ENCODE measurements at places on chromosomes 3 and 15.

DNA sequence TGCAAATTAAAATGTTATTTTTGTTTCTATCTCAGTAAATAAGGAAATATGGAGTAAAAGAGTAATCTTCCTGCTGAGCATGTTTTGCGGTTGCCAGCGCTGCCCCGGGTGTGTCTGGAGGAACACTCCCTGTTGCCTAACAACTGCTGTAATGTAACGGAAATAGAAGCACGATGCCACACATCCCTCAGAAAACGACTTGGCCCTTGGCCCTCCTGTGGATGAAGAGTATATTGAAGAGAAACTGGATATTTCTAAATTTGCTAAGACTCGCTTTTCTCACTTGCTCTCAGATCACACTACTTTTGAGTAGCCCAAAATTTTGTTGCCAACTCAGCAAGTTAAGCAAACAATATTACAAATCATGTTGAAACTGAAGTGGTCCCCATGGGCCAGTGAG is 18.9 kb downstream of the CX3CR1 start:
- no peak for DNase-seq

- DNase-seq, result no peak
These were observed 605.9 kb downstream of the ROBO1 start for GRCh38 chr3:79161941-79162340.

DNA sequence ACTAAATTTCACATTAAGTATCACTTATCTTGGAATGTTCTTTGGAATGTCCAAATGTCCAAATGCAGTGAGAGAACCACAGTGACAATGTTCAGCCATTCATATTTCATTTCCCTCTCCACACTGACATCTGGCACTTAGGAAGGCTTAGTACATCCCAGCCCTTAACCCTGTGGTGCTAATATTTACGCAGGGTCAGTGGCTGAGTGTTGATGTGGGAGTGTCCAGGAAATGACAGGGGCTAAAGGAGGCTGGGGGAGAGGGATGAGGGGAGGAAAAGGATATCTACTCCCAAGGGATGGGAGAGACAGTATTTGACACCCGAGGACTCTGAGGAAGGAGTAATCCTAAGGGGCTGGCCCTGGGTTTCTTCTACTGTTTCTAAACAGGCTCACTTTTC is 14.1 kb upstream of the CCR4 start:
- no peak for DNase-seq

DNA sequence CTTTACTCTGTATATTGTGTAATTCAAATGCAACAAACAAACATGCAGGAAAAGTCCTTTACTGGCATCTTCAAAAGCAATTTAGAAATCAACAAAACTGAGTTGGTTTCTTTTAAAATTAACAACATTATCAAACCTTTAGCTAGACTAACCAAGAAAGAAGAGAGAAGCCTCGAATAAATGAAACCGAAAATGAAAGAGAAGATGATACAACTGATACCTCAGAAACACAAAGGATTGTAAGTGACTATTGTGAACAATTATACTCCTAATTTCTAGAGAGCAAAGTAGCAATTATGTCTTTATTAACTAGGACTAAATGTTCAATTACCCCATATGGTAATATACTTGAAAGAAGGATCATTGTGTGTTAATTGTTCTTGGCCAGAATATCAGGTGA is 49.2 kb upstream of the P3H2 start:
- no peak for DNase-seq

DNA sequence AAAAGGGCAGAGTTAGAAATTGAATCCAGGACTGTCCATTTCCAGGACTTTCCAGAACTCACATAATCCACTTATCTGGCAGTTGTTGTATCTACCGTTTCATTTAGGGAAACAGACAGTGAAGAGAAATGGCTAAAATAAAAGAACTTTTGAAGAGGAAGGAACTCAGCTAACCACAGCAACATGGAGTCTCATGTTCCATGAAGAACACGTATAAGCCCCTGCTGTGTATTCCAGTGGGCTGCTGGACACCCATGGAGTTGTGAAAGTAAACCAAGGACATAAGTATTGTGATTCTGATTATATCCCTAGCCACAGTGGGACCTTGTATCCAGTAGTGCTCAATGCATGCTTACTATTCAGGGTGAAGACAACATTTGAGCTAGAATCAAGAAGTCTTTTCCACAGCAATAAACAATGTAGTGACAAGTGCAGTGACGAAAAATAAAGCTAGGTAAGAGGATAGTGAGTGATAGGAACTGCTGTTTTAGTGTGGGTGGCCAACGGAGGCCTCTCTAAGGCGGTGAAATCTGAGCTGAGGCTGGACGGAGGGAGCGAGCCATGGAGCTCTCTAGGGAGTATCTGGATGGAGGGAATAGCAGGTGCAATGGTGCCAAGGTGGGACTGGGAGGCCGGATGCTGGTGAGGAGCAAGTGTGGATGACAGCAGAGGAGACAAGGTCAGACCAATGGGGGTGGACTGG is 26.8 kb upstream of the TRH start:
- DNase-seq, result no peak

DNA sequence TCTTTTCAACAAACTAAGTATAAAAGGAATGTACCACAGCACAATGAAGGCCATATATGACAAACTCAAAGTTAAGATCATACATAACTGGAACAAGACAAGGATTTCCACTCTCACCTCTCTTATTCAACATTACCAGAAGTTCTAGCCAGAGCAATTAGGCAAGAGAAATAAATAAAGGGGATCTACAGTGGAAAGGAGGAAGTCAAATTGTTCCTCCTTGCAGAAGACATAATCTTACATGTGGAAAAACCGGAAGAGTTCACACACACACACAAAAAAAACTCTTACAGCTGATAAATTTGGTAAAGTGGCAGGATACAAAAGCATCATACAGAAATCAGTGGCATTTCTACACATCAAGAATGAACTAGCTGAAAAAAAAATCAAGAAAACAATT is 277.9 kb downstream of the MCTP2 start:
- DNase-seq, result no peak

GRCh38 chr3:63430875-63431274 is 152.8 kb downstream of the SYNPR start:
- DNase-seq, result no peak

DNA sequence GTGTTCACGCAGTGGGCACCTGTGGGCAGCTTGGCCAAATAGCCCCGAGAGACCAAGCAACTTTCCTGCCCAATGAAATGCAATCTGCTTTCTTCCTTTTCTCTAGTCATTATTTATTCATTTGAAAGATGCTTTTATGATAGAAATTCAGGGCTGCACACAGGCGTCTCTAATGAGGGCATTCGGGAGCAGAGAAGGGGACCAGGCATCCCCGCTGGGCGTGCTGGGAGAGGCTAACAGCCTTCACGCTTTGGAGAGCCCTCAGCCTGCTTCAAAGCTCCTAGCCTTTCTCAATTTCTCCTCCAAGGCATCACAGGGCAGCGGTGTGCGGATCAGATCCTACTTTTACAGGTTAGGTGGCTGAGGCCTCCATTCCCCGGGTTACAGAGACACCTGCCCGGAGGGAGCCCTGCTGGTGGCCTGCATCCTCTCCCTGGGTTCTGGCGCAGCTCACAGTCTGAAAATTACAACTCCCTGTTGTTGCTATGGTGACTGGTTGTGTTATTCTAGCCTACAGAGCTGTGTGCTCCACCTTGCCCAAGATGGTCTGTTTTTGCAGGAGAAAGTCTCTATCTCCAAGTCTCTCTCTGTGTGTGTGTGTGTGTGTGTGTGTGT is 21.8 kb upstream of the KLF13 start:
- no peak for DNase-seq

GRCh38 chr3:64924961-64925360 is 237.2 kb upstream of the ADAMTS9 start:
- DNase-seq, result no peak

DNA sequence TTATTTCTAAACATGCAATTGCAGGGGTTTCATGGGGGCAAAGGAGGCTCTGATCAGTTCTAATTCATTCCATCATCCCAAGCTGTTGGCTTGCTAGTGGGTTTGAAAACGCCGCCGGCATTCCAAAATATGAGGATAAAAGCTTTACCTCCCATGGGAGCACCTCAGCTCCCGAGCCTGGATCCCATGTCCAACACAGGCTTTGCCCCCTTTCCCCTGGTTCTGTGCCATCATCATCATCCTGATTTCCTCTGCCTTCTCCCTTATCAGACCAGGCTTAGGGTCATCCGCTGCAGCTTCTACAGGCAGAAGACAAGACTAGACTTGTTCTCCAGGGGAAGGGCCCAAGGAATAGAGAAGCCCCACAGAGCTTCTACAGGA is 25.4 kb downstream of the SH3BP5 start:
- no peak for DNase-seq

GRCh38 chr15:43912208-43912607 is 85.4 kb downstream of the WDR76 start:
- no peak for DNase-seq

DNA sequence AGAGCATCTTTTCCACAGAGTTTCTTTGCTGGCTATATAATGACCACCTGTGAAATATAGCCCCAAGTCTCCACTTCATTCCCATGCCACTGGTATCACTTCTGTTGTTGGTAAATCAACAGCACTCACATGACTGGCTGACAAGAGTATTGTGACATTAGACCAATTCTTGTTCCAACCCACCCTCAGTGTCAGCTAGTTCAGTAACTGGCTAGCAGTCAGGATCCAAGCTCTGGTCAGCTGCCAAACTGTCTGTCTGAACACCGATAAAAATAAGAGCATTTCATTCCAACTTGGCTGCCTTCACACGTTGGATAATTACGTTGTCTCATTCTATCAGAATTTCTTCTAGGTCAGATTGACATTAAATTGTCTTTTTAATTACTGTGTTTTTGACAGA is 166.5 kb downstream of the USP13 start:
- DNase-seq, result no peak

DNA sequence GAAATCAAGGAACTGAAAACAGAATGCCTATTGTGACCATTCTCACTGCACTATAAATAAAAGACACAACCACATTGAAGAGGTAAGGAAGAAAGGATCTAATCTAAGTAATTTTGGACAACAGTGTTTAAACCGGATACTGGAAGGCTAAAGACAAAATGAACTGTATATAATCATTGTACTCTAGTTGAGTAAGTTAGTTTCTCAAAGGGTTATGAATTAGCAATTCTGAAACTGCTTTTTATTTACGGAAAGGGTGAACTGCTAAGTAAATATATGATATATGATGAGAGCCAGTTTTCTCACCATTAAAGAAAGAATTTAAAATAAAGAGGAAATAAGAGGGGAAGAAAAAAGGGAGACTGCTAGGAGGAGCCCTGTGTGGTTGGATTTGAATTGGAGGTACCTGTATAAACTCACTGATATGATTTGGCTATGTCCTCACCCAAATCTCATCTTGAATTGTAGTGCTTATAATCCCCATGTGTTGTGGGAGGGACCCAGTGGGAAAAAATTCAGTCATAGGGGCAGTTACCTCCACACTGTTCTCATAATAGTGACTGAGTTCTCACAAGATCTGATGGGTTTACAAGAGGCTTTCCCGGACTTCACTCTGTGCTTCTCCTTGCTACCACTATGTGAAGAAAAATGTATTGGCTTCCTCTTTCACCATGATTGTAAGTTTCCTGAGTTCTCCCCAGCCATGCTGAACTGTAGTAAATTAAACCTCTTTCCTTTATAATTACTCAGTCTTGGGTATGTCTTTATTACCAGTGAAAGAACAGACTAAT is 607.7 kb downstream of the PYDC2 start:
- DNase-seq, result no peak

- no peak for DNase-seq
These were observed 34.1 kb upstream of the KLHL25 start for GRCh38 chr15:85828874-85829273.

DNA sequence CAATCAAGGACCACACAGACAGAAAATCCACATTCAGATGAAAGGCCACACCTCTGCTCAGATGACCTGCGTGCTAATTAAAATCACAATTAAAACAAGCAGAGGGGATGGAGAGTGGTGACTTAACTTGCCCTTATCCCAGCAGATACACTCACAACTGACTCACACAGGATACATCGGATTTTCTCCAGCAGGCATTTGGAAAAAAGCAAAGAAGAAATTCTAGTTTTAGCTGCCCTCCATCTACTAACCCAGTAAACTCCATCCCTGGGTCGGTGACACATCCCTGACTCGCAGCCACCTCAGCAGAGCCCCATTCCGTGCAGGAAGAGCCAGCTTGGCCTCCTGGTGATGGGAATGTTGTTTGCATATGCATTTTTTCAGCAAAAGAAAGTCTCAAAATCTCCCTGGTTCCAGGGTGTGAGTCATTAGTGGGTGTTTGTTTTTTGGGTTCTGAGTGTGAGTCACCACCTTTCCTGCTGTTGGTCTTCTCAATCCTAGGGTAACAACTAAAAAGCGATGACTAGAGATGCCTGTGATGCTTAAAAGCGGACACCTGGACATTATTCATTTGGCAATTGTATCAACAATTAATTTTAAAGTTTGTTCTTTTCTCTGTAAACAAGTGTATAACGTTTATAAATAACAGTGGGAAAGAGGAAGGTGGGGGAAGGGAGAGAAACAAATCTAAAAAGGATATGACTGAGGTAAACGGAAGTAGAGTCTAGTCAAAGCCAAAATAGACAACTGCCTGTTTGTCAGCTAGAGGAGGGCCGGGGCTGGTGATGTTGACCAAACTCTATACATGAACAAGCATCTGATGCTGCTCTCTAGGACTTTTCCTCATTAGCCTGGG is 49.8 kb upstream of the SLC4A7 start:
- DNase-seq, result peak; percentile 42

- no peak for DNase-seq
These were observed 47.0 kb downstream of the HCN4 start for GRCh38 chr15:73321496-73322450.

- no peak for DNase-seq
These were observed 14.4 kb upstream of the STARD5 start for GRCh38 chr15:81338170-81339007.

GRCh38 chr3:184593928-184594303 is 32.3 kb downstream of the EPHB3 start:
- no peak for DNase-seq

GRCh38 chr3:11624161-11624560 is 19.6 kb downstream of the VGLL4 start:
- no peak for DNase-seq

DNA sequence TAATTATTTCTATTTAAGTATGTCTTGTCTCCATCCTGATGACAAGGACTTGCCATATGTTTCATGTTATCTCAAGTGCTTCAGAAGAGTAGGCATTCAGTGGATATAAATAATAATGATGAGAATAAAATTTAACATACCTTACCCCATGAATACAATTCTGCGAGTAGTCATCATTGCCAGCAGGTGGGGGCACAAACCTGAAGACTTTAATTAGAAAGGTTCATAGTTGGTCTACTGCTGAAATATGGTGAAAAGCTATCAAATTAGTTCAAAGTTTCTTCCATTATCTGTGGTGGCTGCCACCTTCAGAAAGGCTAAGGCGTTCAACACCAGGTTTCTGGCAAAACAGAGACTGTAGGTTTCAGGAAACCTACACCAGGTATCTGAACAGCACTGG is 100.9 kb downstream of the P3H2 start:
- DNase-seq, result no peak

GRCh38 chr15:75697523-75697922 is 15.1 kb downstream of the CSPG4 start:
- no peak for DNase-seq
